AG09309 (cell line): ENCODE measurements at places on chromosomes 4 and X.

- DNase-seq, result no peak
Observed at GRCh38 chr4:33930497-33930896, 2313.8 kb downstream of the ARAP2 start.

- DNase-seq, result peak; percentile 92
Observed at GRCh38 chr4:125314676-125315575, at the start of gene FAT4. Gene FAT4, plus strand, starts transcription at chr4:125314955. Its CDS starts 1,457 bp downstream, at chr4:125316412.

DNA sequence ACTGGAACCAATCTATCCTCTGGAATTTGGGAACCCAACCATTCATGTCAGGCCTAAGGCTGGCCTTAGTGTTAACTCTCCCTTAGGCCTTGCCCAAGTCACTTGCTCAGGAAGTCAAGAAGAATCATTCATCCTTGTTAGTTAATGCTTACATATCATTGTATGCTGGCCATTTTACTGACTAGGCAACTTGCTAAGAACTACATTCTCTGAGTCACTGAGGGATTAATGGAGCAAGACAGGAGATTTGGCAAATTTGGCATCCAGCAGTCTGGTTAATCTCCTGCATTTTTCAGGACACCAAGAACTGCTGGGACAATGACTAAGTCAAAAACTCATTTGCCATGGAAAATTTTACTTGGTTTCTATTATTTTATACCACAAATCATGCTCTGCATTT, 115.8 kb upstream of the DDIT4L start:
- peak; percentile 34 for DNase-seq

GRCh38 chrX:18354369-18355223, at the start of gene SCML2:
Gene SCML2, minus strand, starts transcription at chrX:18354688. Its CDS starts 20,617 bp downstream, at chrX:18334071.
- no peak for DNase-seq

- no peak for DNase-seq
Observed at GRCh38 chr4:99029852-99030251, 34.3 kb downstream of the METAP1 start.

- DNase-seq, result no peak
Observed at GRCh38 chr4:34649716-34650115, 1594.6 kb downstream of the ARAP2 start.
